ENCODE measurements at places on chromosomes 12 and 14.

- DNase-seq = no peak
These were observed 29.4 kb downstream of the ANAPC7 start for GRCh38 chr12:110373962-110374611.

- DNase-seq = no peak
These were observed 66.5 kb downstream of the PPP2R5C start for GRCh38 chr14:101828046-101828445.

DNA sequence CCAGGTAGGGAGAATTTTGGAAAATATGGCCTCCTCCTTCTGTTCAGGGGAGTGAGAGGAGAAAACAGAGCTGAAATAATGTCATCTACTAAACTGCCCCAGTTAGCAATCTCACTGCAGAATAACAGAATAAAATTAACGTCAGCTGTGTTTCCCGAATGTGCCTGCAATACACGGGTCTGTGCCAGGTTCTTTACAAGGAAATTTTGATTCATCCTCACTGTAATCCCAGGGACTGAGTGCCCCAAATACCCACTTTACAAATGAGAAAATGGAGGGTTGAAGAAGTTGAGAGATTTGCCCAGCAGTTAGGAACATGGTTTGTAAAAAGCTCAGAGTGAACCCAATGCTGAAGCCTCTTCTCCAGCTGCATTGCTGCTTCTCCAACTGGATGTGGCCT is 21.3 kb upstream of the SERPINA6 start:
- DNase-seq = no peak

GRCh38 chr14:60206837-60207533 is 41.8 kb upstream of the DHRS7 start:
- no peak for DNase-seq

DNA sequence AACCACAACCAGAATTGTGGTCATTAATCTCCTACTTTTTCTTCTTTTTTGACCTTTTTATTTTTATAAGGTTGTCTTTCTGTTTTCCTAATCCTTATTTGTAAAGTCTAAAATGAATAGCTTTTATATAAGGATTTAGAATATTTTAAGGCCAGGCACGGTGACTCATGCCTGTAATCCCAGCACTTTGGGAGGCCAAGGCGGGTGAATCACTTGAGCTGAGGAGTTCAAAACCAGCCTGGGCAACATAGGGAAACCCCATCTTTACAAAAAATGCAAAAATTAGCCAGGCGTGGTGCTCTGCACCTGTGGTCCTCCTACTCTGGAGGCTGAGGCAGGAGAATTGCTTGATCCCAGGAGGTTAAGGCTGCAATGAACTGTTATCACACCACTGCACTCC is 55.1 kb downstream of the IFT81 start:
- DNase-seq = no peak

DNA sequence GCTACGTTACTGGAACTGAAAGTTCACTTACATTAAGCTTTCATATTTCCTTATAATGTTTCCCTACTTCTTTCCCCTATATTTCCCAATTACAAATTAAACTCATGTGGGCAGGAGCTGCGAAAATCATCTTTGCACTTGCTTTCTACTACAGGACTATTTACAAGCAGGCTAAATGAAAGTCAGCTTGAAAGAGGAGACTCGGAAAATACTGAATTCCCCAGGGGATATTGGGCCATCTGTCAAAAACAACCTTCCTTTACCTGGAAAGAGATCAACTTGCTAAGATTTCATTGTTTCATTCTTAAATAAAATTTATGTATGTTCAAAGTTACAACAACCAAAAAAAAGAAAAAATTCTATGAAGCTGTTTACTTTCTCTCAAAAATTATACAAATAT is 92.8 kb upstream of the BBS10 start:
- DNase-seq = peak; percentile 79

GRCh38 chr12:26690601-26691000 is 142.4 kb downstream of the ITPR2 start:
- no peak for DNase-seq

GRCh38 chr14:65718629-65719028 is 306.1 kb downstream of the FUT8 start:
- no peak for DNase-seq

- no peak for DNase-seq
These were observed 62.0 kb upstream of the ASPG start for GRCh38 chr14:104023325-104024055.

GRCh38 chr12:3313066-3313465 is 177.9 kb upstream of the PRMT8 start:
- no peak for DNase-seq
